ENCODE measurements at places on chromosomes 13 and 19.

GRCh38 chr19:30856786-30857185 lies 484.6 kb downstream of the ZNF536 start:
- DNase-seq, result no peak

DNA sequence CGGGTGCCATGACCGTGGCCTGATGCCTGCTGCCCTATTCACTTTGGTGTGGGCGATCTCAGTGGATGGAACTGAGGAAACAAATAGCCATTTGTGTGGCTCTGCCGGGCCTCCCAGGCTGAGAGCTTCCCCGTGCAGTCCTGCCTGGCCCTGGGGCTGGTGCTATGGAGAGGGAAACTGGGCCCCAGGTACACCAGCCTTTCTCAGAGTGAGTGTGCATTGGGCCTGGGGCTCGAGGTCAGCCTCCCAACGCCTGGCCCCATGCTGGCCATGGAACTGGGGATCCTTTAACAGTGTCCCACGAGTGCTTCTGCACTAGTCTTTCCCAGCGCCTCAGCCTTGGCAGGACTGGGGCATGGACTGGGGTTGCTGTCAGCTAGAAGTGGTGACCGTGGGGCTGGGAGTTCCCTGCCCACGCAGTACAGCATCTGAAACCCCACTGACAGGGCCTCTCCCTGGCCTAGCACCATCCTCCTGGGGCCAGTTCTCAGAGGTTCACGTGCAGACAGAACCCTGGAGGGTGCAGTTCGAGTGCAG lies 10.5 kb downstream of the PLEKHF1 start:
- DNase-seq, result no peak

GRCh38 chr13:51714663-51715168 lies 89.2 kb downstream of the DHRS12 start:
- peak; percentile 57 for DNase-seq

DNA sequence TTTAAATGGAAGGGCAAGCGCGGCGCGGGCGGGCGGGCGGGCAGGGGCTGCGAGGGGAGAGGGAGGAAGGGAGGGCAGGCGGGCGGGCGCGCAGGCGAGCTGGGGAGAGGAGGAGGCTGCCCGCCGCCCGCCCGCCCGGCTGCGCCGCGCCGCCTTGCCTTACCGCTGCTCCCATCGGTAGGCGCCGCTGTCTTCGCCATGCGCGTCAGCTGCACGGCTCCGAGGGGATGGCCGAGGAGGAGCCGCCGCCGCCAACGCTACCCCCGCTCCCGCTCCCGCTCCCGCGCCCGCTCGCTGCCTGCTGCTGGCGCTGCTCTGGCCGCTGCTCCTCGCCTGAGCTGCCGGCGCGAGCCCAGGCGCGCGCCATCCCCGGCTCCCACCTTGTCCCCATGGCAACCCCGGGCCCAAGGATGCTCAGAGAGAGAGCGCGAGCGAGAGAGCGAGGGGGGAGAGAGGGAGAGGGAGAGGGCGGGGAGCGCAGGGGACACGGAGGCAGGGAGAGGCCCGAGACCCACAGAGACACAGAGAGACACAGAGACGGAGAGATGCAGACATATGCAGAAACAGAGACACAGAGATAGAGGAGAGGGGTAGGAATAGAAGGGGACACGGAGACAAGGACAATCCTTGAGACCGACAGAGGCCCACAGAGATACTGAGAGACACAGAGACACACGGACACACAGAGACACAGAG lies 40.3 kb downstream of the DEDD2 start:
- DNase-seq, result peak; percentile 58

- no peak for DNase-seq
These were observed 26.0 kb downstream of the DHRS12 start for GRCh38 chr13:51777921-51778320.

- no peak for DNase-seq
These were observed 3.5 kb downstream of the FFAR2 start for GRCh38 chr19:35451338-35452096.

DNA sequence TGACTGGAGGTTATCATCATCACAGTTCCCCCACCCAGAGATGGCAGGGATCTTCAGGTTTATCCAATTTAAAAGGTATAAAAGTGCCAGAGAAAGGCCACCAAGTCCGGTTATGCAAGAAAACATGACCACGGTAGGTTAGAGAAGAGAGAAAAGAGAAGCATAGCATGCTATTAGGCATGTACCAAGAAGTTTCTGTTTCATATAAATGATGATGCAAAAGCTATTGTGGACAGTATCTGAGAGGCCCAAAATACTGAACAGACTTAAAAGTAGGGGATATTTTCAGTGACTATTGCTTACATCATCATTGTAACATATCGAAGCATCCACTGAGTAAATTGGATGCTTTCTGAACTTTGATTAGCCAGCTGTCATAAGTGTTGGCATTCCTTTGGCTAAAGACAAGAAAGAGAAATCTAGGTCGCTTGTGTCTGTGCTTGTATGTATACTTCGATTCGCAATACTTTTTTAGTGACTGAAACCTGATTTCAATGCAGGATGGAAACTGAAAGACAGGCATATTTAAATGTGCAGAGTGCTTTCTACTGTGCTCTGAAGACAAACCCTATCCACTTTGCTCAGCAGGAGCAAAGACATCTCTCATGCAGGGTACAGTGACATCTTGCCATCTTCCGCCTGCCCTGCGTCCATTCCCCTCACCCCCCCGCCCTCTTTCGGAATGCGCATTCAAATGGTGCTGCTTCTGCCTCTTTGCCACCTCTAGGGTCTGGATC lies 180.3 kb downstream of the SHISA2 start:
- no peak for DNase-seq

DNA sequence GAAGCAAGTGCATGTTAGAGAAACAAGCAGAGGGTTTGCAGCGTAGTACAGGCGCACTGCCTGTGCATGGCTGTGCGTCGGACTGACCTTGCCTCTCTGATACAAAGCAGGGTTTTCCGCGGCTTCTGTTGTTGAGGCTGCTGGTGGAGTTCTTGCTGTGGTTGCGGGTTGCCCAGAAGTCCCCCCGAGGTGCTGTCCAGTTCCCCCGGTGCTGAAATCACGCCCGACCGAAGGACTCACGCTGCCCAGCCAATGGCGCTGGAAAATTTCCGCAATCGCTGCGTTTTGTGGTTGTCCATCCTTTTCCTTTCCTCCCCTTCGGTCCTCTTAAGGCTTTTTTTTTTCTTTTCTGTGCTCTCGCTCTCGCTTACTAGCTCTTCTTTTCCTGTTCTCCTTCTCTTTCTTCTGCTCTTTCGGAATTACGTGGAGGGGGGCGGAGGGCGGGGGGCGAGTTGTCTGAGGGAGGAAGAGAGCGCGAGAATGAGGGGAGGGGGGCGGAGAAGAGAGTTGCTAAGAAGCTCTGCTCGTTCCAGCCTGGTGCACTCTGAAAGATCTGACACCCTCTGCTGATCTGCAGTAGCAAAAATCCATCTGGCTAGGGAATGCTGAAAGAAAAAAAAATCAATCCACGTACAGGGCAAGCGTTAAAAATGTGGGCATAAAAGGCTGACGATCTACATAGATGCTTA lies at the start of gene SLITRK1:
Gene SLITRK1, minus strand, starts transcription at position 558 of the 689 bp plus-strand sequence. CDS start 967 bp downstream, outside the sequence.
- DNase-seq, result peak; percentile 63

DNA sequence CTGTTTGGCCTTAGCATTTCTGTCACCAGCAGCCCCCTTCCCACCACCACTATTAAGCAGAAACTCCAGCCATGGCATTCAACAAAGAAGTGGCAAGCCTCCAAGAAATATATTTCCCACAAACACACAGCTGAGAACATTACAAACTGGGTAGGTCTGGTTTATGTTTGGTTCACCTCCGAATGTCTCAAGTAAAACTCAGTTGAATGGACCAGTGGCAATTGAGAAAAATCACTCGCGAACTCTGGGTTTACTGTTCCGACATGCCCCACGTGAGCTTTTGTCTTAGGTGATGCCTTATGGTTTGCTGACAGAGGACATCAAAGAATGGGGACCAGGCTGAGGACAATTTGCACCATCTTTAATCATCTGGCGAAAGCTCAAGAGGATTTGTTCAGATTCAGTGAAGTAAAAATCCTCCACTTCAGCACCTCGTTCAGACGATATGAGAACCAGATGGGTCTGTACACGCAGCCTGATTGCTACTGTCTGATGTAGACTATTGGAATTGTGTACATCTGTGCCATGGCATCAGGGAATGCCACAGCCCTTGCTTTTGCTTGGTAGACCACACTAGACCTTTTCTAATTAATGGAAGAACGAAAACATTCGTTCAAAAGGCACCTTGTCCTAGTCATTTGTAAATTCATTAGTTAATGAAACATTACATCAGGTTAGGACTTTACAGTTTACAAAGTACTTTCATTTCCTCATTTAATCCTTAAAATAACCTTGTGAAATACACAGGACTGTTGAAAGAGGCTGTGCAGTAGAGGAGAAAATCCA lies 59.4 kb downstream of the SLC10A2 start:
- DNase-seq, result no peak

DNA sequence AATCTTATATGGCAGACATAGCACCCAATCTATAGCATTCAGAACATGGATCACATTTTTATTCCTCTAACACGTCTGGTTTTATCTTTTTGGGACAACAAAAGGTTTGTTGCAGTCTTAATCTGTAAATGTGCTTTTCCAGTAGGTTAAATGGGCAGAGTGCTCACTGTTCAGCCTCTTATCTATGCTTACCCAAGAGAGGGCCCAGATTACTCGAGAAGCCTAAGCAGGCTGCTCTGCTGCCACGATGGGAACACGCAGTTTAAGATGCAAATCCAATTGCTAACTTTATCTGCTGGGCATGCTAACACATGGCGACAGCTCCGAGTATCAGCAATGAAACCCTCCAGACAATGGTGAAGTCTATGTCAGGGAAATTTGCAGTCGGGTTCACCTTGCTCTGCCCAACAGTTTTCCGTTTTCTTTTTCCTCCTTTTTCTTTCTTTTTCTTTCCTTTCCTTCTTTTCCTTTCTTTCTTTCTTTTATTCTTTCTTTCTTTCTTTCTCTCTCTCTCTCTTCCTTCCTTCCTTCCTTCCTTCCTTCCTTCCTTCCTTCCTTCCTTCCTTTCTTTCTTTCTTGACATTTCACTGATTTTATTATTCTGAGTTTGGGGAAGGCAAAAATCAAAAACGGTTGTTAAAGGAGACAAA lies 115.3 kb downstream of the RBM26 start:
- DNase-seq, result no peak

GRCh38 chr13:46575818-46576221 lies 22.9 kb downstream of the LRCH1 start:
- peak; percentile 96 for DNase-seq

Measured in fibroblast of the aortic adventitia (primary cell).